ENCODE measurements at places on chromosomes 5 and 9.

- DNase-seq, result no peak
These were observed 73.0 kb upstream of the SPOCK1 start for GRCh38 chr5:137572042-137572695.

DNA sequence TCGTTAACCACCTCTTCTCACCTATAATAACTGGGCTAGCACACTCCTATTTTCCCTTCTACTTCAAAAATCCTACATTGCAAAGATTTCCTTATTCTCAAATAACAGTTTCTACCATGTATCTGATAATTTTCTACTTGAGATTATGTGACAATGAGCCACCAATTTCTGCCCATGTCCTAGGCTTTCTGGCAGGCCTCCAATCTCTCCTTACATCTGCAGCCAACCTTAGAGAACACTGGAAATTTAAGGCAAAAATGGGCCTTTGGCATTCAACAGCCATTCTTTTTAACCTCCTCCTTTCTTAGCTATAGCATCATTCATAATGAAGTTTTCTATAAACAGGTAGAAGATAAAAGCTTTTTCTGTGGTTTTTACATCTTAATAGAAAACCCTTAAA is 225.1 kb downstream of the ARRDC3 start:
- DNase-seq, result no peak

GRCh38 chr5:103862398-103862797 is 299.8 kb upstream of the NUDT12 start:
- DNase-seq, result no peak

DNA sequence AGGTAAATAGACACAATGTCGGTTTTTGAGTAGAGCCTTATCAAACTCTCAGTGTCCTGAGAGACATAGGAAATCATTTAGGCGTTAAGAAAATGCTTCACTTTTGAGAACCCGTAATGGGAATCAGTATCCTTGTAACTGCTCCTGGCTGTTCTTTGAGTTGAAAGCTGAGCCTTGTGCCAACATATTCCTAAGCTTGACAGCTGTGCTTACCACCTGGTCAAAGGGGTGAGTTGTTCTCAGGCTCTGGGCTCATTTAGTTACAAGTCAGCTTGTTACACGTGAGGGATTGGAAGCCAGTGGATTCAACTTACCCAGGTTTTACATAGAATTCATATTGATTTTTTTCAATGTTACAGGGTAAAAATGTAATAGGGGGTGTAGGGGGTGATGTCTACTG is 145.9 kb downstream of the GABRB2 start:
- no peak for DNase-seq

DNA sequence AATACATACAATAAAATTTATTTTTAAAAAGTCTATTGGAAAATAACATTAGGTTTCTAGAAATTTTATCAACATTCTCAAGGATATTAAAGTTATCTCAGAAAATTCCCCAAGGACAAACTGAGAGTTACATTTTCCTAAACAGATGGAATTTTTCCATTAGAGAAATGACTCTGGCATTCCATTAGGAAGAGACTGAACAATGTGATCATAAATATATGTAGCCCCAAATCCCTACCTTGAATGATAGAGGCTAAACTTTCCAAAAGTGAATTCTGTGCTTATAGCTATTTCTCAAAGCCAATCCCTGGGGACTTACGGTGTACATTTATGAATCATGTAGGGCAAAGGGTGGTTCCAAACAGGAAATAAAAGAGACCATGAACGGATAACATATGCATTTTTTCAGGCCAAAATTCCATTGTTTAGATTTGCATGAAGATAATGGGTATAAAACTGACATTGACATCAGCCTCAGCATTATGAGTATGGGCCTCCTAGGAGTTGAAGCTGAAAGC is 1181.0 kb upstream of the DMAC1 start:
- DNase-seq, result no peak

DNA sequence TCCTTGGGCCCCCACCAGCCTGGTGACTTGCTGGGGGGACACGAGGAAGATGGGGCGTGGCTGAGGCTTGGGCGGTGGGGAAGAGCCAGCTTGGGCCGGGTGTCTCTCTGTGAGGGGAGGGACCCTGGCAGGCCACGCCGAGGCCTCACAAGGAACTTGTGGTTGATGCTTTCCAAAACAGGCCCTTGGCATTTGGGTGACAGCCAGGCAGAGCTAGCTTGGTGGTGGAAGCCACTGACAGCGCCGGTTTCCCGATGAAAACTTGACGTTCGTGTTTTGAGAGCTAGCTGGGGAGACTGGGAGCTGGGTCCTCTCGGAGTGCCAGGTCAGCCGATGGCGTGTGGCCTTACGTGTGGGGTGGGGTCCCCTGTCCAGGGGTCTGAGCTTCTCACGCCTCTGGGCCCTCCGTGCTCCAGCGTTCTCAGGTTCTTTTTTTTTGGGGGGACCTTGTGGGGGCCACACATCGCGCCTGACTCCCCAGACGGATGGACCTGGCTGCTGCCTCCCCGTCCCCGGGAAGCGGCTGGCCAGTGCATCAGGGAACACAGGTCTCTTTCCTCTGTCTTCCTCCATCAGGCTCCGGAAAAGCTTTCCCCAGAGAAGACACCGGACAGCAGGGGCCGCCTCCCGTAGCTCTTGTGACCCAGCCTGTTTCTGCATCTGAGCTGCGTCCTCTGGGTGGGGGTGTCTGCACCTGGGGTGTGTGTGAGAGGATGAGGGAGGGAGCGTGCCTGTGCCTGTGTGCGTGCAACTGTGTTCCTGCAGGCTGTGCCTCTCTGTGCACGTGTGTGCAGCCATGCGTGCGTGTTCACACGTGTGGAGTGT is 129.3 kb upstream of the LPCAT1 start:
- peak; percentile 27 for DNase-seq

GRCh38 chr9:518540-518939 is 303.9 kb downstream of the DOCK8 start:
- no peak for DNase-seq

- DNase-seq, result no peak
These were observed 22.4 kb upstream of the DEPDC1B start for GRCh38 chr5:60722416-60722815.

GRCh38 chr9:14941501-14942405 is 31.5 kb upstream of the FREM1 start:
- DNase-seq, result no peak

DNA sequence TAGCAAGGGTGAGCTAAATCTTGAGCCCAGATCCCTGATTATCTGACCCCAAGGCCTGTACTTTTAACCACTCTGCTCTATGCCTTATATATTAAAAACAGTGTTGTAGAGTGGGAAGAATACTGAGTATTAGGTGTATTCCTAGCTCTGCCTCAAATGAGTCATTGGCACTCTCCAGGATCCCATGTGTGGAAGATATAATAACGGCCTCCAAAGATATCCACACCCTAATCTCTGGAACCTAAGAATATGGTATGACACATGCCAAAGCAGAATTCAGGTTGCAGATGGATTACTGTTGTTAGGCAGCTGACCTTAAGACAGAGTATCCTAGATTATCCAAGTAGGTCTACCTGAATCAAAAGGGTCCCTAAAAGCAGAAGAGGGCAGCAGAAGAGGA is 110.8 kb downstream of the ADRB2 start:
- no peak for DNase-seq

DNA sequence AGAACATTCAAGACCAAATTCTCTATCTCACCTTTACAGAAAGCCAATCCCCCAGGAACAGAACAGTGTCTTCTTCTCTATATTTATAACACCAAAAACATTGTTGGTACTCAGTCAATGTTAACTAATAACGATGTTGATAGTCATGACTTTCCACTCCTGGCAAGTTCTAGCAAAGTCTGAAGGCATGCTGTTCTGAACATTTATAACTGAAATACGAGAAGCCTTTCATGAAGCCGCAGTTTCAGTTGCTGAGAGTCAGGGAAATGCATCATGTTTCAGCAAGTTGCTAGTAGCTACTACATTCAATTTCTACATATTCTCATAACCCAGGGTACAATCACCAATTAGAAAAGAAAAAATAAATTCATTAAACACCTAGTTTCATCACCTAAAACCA is 301.4 kb downstream of the PDE4D start:
- DNase-seq, result no peak

DNA sequence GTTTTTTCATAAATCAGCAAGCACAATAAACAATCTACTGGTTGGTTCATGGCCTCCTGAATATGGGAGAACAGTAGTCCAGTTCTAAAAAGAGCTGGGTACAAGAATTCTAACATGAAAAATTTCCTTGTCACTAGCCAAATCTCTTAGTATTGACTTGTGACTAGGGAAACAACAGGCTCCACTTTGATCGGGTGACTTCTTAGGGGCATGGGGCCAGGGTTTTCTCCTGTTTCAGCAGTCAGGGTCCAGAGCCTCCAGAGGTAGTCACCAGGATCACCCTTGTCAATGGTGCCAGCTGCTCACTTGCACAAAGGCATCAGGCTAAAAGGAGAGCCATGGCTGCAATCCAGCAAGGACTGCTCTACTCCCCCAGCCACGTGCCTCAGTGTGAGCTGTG is 38.1 kb downstream of the LPAR1 start:
- no peak for DNase-seq

DNA sequence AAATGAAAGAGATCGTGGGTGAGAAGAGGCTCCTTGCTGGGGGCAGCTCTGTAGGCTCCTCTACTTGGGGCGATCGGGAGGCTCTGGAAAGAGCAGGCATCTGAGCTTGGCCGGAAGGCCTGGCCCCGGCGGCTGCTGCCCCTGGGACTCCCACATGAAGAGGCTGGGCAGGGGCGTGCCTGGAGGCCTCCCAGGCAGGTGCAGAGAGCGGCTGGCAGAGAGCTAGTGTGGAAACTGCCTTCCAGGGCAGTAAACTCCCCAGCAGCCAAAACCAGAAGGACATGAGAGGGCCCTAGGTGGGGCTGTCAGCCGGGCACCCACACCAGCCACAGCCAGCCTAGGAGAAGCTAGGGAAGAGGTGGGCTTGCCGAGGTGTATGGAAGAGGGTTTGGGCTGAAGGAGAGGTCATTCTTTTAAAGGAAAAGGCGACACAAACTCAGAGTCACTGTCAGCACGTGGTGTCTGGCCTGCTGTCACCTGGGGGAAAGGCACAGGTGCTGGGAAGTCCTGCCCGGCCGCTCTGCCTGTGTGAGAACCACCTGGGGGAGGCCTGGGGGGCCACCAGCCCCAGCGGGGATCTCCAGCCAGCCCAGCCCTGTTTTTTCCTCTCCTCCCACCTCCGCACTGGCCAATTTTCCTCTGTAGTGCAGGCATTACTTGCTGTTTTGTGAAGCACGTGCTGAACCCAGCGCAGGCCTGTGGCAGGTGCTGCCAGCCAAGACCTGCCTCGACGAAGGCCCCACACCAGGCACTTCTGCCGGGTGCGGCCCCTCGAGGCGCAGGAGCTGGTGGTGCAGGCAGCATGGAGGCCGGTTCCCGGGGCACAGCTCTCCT is 44.8 kb upstream of the EGFL7 start:
- DNase-seq, result no peak

DNA sequence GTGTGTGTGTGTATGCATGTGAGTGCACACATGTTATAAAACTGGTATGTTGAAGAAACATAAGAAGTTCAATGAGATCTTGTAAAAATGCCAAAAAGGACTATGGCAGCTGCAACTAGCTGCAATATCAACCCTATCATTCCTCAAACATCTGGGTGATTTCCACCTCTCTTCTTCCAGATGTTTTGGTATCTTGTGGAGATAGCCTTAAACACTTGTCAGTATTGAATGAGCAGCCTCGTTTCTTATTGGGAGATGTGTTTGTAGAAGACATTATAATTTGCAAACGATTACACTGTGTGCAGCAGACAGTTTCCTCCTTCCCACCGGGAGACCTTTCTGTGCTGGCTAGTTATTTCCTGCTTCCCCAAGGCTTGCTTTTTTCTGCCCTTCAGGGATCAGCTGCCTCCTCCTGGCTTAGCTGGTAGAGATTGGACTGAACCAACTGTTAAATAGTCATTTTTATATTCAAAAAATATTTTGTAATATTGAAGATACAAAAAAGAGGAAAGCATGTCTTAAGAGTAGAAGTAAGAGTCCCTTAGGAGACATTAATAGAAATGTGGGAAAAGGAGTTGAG is 168.4 kb upstream of the MPDZ start:
- DNase-seq, result no peak

DNA sequence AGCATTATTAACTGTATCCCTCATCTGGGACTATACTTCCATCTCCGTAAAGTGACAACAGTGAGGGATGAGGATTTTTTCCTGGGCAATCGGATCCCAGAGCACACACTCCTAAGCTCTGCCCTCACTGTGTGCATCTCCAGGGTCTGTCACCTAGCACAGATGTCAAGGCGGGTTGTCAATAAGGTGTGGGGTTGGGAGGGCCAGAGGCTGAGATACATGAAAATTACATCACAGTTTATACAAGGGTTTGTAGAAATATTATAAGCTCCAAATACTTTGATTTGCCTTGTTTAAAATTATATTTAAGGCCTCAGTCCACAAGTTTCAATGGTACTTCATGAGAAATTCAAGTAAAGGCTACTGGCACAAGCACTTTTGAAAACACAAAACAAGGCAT is 4.5 kb downstream of the ADAMTS12 start:
- no peak for DNase-seq

GRCh38 chr5:97042996-97043395 is 99.4 kb downstream of the LIX1 start:
- no peak for DNase-seq

DNA sequence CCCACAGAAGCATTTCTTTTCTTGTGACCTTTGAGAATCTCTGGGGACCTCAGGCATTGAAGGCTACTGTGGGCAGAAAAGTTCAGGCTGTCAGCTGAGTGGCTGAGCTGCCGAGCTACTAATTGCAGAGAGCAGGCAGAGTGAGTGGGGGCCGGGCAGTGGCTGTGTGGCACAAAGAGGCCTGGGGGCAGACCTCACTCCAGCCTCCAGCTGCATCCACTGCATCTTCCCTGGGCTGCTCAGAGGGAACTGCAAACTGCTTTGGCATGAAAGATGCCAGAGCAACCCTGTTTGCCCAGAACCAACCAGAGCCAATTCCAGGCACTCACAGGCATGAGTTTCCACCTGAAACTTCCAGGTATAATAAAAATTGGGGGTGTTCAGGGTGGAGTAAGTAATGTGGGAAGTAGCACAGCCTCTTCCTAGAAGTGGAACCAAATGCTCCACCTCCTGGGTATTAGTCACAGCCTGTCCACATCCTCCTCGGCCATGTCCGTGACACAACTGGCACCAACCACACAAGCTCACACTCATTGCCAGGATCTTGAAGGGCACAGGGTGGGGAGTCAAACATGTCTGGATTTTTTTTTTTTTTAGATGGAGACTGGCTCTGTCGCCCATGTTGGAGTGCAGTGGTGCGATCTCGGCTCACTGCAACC is 548.9 kb downstream of the BNC2 start:
- DNase-seq, result no peak

DNA sequence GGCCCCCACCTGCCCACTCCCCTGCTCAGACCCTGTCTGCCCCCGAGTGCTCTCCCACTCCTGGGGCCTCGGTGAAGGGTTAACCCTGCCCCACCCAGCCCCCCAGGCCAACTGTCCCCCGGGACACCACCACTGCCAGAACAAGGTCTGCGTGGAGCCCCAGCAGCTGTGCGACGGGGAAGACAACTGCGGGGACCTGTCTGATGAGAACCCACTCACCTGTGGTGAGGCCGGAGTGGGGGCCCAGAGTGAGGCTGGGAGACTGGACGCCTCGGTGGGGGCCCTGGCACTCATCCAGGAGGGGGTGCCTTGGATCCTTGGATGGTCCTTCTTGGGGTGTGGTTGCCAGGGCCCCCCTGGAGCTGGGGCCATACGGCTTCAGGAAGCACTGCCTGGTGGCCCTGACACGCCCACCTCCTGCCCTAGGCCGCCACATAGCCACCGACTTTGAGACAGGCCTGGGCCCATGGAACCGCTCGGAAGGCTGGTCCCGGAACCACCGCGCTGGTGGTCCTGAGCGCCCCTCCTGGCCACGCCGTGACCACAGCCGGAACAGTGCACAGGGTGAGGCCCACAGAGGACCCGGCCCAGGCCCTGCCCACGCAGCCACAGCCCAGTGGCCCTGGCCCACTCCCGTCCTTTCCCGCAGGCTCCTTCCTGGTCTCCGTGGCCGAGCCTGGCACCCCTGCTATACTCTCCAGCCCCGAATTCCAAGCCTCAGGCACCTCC is 2.1 kb downstream of the MAMDC4 start:
- DNase-seq, result no peak

All from KBM-7 (cell line).